NCI-H1694 (cell line): ENCODE measurements at places on chromosomes 11 and 22.

DNA sequence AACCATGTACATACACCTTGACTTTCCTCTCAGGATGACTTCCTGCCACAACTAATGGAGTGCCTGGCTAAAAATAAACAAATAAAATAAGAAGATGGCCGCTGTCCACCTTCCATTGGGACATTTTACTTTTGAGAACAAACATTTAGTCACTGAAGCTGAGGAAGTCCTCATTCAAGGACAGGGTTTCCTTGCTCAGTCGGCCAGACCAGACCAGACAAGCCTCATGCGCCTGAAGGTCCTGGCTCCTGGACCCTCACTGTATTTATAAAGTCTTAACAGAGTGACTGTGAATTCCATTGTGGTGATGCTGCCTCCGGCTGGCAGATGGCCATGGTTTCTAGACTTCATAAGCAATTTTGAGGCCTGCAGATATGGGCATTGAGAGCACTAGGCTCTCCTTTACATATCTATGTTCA, 114.5 kb downstream of the MAML2 start:
- no peak for DNase-seq

DNA sequence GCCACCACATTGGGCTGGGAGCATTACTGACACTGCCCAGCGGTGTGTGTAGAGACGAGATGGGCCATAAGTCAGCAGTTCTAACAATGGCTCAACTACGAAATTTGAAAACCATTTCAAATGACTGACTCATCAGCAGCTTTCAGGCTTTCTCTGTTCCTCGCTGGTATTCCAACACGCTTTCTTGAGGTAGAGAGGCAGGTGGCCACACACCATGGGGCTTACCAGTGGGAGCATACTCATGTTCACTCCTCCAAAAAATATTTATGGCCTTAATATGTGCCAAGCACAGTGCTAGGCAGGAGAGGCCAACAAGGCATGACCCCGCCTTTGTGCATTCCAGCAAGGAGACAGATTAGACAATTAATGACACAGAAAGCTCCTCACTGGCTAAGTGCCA, 20.3 kb downstream of the ARFGAP2 start:
- DNase-seq, result no peak

DNA sequence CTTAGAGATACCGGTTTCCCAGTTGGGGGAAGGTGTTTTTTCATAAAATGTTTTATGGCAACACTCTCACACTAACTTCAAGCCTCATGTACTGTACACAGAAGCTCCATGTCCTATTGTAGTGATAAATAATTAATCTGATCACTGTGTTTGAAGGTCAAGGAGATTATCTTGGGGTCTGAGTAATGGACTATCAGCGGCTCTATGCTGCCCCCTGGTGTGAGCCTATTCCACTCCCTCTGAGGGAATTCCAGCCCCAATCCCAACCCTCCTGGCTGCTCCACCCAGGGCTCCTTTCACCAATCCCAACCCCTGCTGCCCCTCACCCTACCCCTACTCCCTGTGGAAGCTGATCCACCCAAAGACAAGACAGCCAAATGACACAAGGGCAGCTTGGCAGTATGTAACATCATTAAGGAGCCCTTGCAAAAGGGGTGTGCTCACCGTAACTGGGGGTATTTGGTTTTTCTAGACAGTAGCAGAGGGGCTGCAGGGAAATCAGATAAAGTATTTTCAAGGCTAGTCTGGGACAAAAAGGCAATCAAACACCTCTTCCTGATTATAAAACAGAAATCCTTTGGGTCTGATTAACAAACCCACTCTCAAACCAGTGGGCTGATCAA, 22.3 kb downstream of the HPS4 start:
- peak; percentile 59 for DNase-seq

DNA sequence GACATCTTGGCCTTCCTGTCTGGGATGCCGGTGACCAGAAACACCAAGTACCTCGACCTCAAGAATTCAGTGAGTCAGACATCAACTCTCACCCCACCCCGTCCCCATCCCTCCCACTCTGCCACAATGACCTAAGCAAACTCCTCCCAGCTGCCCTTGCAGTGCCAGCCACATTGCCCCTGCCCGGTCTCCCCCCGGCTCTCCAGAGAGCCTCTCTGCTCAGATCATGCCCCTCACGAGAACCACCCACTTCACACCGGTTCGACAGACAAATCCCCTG, 23.6 kb upstream of the MYRF start:
- no peak for DNase-seq

- DNase-seq, result no peak
Observed at GRCh38 chr11:57325735-57326048, 940 bp upstream of the TNKS1BP1 start.

DNA sequence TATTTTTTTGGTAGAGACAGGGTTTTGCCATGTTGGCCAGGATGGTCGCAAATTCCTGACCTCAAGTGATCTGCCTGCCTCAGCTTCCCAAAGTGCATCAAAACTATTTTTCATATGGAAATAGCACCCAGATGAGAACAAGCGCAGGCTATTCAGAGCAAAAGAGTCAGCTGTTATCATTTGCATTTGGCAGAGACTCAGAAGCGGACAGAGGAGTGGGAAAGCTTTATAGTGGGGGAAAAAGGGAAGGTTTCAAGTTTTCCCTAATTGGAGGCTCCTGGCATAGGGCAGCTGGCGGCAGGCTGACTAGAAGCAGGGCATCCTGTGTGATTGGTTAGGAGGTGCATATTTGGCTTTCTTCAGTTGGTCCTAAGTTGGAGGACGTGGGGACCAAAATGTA, 20.2 kb downstream of the ATG13 start:
- no peak for DNase-seq

GRCh38 chr11:77046060-77046501, 11.9 kb downstream of the B3GNT6 start:
- DNase-seq, result no peak

DNA sequence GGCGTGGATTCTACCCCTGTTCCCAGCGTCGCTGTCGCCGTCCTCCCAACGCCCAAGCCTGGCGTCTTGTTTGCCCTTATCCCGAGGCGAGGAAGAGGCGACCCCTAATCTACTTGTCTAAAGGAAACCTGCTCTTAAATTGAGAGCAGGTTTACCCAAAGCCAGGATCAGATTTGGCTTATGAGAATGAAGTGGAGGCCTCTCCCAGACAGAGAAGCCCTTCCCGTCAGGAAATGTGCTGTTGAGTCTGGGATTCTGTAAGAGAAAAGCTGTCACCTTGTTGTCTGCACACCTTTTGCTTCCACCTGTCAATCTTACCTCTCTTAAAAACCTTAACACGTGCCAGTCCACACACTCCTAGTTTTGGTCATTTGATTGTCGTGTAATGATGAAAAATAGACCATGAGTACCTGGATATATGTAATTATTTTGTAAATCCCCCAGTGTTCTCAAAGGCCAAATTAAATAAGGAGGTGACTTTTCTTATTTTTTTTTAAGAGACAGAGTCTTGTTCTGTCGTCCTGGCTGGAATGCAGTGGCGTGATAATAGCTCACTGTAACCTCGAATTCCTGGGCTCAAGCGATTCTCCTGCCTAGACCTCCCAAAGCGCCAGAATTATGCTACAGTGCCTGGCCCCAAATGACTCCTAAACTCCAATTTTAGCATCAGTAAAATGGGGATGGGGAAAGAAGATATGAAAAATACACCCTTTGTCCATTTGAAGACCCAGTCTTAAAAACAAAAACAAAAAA, 627 bp downstream of the GTF2H1 start:
- no peak for DNase-seq

GRCh38 chr11:132111838-132112237, 741.4 kb downstream of the NTM start:
- DNase-seq, result no peak

DNA sequence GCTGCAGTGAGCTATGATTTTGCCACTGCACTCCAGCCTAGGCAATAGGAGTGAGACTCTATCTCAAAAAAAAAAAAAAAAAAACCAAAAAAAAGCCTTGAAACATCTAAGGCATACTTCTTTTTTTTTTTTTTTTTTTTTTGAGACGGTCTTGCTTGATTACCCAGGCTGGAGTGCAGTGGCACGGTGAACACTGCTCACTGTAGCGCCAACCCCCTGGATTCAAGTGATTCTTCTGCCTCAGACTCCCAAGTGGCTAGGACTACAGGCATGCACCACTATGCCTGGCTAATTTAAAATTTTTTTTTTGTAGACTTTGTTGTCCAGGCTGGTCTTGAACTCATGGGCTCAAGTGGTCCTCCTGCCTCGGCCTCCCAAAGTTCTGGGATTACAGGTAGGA, 19.5 kb downstream of the ARFGAP3 start:
- no peak for DNase-seq

- DNase-seq, result no peak
Observed at GRCh38 chr11:70810681-70811080, 412.4 kb downstream of the CTTN start.

DNA sequence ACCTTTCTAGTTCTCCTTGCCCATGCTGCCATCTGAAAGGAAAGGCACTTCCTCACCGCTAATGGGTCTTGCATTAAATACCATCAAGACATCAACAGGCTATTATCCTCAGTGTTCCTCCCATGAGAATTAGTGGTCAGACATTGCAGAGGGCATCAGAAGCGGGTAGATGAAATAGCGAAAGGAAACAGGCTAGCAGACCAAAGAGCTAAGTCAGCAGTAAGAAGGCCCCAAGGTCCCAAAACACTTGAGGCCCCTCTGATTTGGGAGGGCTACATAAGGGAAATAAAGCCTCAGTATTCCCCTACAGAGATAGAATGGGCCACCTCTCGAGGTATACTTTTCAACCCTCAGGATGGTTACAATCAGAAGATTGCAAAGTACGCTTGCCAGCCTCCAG, 12.9 kb downstream of the KCNJ11 start:
- DNase-seq, result no peak

DNA sequence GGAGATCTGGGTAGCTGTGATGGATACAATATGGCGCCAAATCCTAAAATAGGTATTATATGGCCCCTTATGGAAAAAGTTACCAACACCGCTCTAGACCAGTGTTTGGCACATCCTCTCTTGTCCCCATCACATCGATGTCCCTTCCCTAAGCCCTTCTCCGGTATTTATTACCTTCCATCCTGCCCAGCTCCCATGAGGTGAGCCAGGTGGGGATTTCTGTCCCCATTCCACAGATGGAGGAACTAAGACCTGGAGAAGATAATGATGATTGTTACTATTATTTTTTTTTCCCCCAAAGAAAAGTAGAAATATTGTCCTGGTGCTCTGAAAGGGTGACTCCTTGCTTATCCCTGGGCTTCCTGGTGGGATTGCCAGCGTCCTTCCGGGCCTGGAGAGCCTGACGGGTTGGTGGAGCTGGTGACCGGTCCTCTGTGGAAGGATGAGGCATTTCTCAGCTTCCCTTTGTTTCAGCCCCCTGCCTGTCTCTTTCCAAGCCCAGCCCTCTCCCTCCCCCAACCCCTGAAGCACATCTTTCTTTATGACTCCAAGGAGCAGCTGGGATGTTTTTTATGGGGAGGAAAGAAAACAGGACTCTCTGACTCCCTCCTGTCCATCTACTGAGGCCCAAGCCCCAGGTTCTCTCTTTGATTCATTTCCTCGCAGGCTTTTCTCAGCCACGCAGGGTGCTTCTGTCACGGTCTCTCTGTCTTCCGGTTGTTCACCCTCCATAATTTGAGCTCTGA, 65.4 kb downstream of the TP53I11 start:
- no peak for DNase-seq

- no peak for DNase-seq
Observed at GRCh38 chr11:73760135-73760678, 667 bp downstream of the RAB6A start.

GRCh38 chr11:128260398-128260797, 327.0 kb downstream of the ETS1 start:
- DNase-seq, result no peak

GRCh38 chr11:16086229-16086819, 270.0 kb downstream of the SOX6 start:
- no peak for DNase-seq

- no peak for DNase-seq
Observed at GRCh38 chr11:95101935-95102334, 12.3 kb downstream of the ENDOD1 start.

DNA sequence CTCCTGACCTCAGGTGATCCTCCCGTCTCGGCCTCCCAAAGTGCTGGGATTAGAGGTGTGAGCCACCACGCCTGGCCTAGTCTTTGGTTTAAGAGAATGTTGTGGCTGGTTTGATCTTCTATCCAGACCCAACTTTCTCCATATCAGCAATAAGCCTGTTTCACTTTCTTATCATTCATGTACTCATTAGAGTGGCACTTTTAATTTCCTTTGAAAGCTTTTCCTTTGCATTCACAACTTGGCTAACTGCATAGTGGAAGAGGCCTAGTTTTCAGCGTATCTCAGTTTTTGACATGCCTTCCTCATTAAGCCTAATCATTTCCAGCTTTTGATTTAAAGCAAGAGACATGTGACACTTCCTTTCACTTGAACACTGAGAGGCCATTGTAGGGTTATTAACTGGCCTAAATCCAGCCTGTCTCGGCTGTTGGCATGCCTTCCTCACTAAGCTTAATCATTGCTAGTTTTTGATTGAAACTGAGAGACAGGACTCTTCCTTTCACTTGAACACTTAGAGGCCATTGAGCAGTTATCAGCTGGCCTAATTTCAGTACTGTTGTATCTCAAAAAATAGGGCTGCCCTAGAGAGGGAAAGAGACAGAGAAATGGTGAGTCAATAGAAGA, 13.1 kb upstream of the RPL3 start:
- DNase-seq, result no peak

GRCh38 chr11:45872651-45873356, 12.6 kb upstream of the MAPK8IP1 start:
- DNase-seq, result peak; percentile 41

- no peak for DNase-seq
Observed at GRCh38 chr11:79610139-79610538, 169.3 kb upstream of the TENM4 start.
